ENCODE measurements at places on chromosomes 2 and 18.

DNA sequence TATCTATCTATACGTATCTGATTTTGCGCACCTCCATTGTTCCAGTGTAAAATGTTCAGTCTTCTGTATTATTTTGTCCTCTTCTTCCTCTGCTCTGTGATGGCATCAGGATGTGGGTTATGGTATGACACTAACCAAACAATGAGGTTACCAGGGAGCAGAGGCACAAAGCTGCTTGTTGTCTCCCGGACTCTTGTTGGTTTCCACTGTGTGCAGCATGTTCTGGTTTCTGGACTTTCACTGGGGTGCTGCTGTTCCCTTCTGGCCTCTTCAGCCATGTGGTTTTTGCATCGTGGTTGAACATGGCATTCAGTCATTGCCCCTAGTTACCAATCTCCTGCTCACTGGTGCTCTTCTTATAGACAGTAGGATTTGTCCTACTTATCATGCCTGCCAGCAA, 665.9 kb downstream of the CBLN2 start:
- no peak for DNase-seq

GRCh38 chr2:125004106-125004800, 979.2 kb downstream of the CNTNAP5 start:
- no peak for DNase-seq

DNA sequence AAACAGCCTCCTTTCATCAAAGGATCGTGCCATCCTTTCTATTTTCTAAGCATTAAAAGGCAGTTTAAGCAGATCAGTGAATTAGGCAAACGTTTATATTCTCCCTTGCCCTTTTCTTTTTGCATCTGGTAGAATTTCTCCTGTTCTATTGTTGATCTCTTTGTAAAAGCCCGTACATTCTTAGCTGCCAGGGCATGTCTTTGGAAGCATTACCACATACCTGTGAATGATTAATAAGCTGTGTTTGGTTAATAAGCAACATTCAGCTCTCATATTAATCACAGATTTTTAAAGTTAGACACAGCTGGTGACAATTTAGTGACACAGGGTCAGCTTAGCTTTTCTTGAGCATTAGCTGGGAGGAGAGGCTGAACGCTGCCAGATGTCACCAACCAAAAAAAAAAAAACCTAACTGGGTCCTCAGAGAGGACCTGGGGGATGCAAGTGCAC, 33.8 kb upstream of the CYP1B1 start:
- DNase-seq = no peak

GRCh38 chr2:104233591-104233990, 620.3 kb upstream of the POU3F3 start:
- no peak for DNase-seq

DNA sequence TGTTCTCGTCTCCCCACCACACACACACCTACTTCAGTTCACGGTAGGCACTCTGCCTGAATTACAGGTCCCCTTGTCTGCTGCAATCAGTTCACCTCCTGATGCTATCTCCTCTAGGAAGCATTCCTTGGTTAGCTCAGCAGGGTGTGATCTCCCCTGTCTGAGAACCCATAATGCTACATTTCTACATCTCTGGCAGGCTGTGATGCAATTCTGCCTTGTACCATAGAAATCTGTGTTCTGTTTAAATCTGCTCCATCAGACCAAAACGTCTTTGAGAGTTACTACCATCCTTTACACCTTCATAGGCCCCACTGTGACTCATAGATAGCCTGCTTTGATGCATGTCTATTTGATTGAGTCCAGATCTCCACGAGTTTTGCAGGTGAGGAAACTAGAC, 103.9 kb downstream of the TTC32 start:
- DNase-seq = no peak

DNA sequence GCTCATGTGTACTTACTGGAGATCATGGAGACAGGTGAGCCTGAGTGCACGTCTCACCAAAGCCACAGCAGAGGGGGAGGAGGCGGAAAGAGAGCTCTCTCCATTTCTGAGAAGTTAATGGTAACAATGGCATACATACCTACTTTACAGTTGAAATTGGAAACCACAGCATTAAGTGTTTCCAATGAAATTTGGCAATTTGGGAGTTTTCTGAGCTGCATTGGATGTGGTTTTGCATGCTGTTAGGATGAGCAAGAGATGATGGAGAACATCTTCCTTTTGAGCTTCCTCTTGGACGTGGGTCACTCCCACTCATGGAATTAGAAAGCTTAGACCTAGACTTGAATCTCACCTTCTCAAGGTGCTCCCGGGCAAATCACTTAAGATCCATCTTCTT, 25.5 kb upstream of the IL37 start:
- no peak for DNase-seq

DNA sequence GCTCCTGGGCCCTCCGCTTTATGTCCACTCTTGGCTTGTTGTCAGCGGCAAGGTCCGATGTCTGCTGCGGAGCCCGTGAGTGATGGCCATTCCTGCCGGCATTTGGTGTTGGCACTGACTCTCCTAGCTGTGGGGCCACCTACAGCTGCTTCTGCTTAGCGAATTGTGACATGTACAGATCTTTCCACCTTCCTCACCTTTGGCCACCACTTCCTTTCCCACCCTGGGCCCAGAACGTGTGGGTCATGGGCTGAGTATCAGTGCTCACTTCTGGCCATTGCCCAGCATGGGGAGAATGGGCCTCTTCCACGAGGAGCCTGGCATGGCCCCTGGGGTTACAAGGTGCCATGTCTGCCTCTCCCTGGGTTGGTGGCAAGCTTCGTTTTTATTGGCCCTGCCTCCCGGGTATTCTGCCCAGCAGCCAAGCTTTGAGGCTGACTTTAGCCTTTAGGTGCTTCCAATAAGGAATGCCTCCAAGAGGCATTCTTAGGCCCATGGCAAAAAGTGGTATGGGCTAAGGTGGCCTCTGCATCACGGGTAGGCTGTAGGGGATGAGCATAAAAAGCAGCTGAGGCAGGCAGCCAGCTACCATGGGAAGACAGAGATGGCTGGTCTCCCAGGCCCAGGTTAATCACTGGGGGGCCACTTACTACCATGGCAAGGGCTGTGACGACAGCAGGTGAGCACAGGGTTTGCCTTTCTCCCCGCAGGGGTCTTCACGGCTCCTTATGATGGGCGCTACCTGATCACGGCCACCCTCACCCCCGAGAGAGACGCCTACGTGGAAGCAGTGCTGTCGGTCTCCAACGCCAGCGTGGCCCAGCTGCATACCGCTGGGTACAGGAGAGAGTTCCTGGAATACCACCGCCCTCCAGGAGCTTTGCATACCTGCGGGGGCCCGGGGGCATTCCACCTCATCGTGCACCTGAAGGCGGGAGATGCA, 65.8 kb downstream of the EMILIN2 start:
- DNase-seq = no peak

GRCh38 chr2:226077031-226077430, 677.5 kb downstream of the NYAP2 start:
- no peak for DNase-seq

All from skeletal muscle cell (primary cell).